ENCODE measurements at places on chromosomes 12 and 14.

DNA sequence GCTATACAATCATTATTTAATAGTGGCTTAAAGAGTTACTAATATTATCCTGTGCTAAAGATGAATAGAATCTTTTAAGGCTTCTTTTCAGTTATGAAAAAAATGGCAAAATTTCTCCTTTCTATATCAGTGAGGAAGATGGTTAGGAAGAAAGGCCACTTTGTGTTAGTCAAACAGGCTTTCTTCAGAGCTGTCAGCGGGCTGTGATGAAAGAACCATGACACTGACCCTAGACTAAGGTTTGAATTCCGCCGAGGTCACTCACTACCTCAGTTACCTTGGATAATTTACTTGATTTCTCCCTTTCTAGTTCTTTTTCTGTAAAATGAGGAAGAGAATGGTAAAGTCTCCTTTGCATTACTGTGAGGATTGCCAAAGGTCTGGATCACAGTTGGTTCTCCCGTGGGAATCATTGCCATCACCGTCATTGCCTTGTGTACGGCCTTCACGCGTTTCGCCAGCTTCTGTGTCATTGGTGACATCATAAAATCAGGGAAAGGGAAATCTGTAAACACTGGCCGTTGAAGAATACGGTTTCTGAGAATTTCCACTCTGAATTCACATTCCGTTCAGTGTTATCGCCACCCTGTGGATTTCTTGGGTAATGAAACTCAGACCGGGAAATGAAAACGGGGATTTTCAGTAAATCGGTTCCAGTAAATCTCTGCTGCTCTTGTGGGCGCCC is 26.7 kb upstream of the YBX3 start:
- DNase-seq: peak; percentile 74

DNA sequence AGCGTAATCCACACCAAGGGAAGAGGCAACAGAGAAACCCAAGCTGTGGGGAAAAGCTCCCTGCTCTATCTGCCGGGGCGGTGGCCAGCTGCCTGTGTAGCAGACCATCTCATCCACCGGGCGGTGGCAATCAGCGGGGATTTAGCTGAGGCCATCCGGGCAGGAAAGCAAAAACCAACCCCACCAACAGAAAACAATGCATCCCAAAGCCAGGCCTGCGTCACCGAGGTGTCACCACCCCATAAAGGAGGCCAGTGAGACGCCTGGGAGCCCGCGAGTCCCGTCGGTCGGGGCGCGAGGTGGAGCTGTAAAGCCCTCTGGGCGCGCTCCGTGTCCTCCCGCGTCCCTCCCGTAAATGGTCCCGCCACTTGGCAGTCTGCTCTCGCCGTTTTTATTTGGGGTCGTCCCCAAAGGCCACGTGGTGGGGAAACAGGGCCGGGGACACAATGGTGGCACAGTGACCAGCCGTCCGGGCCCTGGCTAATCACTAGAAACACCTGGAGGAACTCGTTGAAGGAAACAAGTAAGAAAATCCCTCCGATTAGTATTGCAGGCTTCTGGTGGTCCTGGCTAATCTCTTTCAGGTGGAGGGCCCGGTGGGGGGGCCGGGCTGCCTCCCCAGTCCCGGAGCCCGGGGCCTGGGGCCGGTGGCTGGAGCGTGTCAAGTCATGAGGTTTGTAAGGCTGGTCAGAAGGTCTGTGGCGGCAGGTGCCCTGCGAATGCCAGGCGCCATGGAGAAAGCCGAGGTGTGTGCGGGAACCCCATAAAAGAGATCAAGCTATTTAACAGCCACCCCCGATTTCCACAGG is 94.7 kb upstream of the GSC start:
- no peak for DNase-seq

GRCh38 chr12:102406033-102406584 is 74.3 kb downstream of the IGF1 start:
- DNase-seq: no peak

DNA sequence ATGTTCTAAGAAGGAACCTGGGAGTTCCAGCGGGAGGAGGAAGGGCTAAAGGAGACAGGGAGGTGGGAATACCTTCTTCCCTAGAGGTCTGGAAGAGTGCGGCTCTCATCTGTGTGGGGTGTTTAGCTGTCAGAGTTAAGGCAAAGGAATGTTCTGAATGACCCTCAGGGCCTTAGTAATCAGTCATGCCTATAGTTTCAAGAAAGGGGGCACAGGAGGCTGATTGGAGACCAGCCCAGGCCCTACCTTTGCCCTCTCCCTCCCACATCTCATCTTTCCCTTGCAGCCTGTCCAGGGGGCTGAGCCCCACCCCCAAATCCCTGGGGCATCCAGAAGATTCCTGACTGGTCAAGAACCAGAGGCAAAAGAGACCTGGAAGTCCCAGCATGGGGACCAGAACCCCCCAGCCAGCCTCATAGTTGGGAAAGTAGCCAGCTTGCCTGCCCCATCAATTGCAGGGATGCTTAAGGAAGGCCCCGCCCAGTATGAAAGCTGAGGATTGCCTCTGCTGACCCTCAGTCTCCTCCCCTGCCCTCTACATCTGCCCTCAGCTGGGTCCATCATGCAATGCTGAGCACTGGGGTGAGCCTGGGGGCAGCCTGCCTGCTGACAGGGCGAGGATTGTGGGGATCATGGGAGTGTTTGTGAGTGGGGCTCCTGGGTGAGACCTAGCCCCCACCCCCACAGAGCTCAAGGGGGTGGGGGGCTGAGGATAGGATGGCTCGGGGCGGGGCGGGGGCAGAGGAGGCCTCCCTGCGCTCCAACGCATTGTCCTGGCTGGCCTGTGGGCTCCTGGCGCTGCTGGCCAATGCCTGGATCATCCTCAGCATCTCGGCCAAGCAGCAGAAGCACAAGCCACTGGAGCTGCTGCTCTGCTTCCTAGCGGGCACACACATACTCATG is 1.8 kb downstream of the GPR162 start:
- DNase-seq: no peak

DNA sequence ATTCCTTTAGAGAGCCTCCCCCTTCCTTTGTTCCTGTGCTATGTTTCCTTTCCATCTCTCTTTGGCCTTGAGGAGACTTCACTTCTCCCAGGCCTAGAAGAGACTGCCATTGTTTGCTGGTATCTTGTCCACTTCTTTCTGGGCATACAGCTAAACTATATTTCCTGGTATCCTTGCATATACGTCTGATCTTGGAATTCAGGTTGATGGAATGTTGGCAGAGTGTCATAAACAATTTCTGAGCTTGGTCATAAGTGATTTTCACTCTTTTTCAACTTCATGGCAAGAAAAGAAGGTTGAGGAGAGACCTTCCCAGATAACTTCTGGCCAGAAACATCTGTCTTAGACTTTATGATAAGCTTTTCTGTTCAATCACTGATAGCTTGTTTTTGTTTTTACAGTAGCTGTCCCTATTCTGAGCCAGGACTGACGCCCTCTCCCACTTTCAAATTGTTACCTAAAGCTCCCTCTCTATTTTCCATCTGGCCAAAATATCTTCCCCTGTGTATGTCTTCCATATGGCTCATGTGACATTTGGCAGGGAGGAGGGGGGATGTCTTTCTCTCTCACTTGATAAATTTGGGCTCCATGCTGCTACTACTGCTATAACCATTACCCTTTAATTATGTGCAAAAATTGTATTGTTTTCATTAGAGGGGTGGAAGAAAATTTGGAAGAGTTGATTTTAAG is 457.0 kb downstream of the ADAMTS20 start:
- DNase-seq: no peak

GRCh38 chr12:79233341-79233781 is 368.8 kb downstream of the SYT1 start:
- DNase-seq: no peak

GRCh38 chr14:94284221-94284620 is 8.8 kb downstream of the SERPINA10 start:
- DNase-seq: no peak

- no peak for DNase-seq
These were observed 281.7 kb upstream of the AMIGO2 start for GRCh38 chr12:47361389-47362021.

DNA sequence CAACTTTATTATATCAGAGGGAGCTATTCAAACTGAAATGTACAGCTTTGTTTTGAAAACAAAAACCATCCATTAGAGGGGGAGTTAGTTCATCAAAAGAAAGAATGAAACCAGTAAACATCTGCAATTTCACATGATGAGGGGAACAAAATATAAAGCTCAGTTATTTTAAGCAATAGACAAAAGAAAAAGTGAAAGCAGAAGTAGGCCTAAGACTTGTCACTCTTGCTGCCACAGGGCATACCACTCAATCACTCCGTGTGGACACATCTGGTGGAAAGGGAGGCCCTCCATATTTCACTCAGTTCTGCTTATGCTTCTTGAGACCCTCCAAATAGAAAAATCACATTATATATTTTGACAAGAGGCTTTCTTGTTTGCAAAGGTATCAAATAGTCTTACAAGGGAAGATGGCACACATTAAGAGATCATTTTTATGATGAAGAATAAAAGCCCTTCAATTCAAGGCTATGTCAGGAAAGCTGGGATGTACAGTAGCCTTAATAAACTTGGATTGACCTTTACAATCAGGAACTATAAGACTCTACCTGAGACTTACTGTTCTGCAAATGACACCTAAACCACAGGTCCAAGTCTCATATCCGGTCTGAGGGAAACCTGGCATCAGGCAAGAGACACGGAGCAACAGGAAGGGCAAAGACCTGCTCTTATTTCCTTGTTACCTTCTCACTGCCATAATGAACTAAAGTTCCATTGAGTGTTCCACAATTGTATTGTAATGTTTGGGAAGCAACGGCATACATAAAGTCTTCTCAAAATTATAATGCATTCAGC is 222.5 kb upstream of the GRIP1 start:
- no peak for DNase-seq

DNA sequence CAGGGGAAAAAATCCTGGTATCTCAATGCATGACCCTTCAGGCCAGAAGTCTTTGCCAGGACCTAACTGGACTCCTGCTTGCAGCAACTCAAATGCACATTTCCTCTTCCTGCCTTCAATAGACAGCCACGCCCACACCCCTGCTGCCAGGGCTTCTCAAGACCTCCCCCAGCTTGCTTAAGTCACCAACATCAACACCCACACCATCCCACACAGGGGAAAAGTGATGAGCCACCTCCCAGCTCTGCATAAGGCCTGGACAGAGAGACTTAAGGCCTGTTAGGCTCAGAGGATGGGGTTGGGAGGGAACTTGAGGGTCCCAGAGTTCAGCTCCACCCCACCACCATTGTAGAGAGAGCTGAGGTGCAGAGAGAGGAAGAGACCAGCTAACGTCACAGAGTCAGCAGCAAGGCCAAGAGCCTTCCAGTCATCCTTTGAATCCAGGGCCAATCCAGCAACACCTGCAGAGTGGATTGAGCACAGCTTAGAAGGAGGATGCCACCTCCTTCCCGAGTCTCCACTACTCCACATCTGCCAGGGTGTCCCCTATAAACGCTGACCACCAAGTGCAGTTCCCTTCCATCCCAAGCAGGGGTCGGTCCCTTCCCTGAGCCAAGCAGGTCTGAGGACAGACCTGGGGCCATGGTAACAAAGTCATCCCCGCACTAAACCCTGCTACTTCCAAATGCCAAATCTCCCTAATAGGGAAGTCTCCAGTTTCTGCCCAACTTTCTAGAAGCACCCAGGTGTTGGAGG is 50.0 kb downstream of the KDM2B start:
- peak; percentile 31 for DNase-seq

DNA sequence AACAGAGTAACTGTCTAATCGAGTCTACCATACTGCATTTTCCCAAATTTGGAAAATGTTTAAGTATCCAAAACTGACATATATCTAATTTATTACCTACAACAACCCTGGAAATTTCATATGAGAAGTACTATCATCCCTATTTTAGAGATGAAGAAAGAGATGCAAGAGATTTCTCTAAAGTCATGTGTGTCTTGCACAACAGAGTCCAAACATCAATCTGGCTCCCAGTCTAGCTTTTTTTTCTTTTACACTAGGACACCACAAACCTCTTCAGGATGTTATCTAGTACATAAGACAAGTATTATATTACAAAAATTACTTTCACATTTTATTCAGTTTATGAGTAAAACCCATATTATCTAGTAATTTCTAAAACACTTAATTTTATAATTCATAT is 39.1 kb downstream of the CAPS2 start:
- no peak for DNase-seq

DNA sequence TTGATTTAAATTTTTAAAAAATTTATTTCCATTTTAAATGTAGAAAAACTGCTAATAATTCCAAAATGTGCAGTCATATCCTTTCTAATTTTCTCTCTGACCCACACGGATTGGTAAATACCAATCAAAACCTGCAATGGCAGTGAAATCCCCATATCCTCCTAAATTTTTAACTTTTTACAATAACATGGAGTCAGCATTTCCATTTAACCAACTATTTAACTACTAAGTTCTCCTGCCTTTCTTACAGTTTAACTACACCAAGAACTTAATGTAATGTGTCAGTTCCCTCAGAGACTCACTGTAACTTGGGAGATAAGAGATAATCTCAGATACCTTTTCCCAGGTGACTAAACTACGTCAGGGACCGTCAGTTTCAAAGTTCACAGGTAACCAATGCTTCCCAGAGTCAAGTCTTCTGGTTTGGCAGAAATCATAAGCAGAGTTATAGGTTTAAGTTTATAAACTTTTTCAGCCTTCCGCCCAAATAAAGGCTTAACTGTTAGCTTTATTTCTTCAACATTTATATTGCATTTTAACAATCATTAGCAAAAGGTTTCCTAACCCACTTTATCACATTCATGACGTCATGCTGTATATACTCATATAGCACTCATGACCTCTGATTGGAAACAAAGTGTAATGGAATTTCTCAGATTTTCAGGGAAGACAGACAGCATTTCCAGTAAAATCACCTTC is 7.6 kb downstream of the KRAS start:
- no peak for DNase-seq

DNA sequence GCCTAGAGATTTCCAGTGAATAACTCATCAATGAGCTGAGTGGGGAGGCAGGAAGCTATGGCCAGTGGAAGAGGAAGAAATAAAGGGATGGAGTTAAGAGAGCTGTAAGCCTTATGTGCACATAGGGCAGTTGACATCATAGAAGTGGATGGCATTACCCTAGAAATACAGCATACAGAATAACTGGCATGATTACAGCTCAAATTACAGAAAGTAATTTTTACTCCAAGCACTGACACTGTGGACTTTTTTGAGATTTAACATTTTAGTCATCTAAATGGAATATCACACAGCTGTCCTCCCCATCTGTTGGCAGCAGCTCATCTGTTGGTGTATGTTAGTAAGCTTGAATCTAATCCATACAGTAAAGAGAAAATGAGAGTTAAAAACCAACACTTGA is 5.4 kb upstream of the IPO8 start:
- no peak for DNase-seq
